NCI-H2029 treated with DMSO at 0.1 percent for 48 hours (cell line): ENCODE measurements at places on chromosomes 16 and 17.

- no peak for DNase-seq
Measured at GRCh38 chr17:55452139-55452790, 30.6 kb upstream of the MMD start.

DNA sequence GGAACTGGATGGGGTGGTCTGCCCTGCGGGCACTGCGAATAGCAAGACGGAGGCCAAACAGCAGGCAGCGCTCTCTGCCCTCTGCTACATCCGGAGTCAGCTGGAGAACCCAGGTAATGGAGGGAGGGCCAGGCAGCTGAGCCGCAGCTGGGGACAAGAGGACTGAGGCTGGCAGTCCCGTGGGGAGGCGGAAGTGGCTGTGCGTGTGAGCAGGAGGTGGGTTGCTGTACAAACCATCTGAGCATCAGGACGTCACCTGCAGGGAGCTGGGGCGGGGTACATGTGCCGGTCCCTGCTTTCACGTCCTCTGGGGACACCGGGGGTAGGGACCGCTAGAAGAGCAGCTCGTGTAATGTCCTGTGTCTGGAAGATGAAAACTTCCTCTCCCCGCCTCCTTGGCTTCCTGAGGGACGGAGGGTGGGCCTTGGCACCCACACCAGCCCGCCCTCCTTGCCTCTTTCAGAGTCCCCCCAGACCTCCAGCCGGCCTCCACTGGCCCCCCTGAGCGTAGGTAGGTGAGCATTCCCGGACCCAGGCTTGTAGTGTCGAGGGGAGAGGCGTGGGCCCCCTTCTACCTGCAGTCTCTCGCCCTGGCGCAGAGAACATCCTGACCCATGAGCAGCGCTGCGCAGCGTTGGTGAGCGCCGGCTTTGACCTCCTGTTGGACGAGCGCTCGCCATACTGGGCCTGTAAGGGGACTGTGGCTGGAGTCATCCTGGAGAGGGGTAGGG is 3.7 kb downstream of the ADAD2 start:
- DNase-seq, result no peak

- no peak for DNase-seq
Measured at GRCh38 chr16:56950881-56951771, 10.6 kb upstream of the CETP start.

- DNase-seq, result peak; percentile 22
Measured at GRCh38 chr17:70168977-70169708, at the start of gene KCNJ2. Gene KCNJ2 (plus strand): TSS chr17:70169532. CDS start chr17:70175040, 5,508 bp downstream.

DNA sequence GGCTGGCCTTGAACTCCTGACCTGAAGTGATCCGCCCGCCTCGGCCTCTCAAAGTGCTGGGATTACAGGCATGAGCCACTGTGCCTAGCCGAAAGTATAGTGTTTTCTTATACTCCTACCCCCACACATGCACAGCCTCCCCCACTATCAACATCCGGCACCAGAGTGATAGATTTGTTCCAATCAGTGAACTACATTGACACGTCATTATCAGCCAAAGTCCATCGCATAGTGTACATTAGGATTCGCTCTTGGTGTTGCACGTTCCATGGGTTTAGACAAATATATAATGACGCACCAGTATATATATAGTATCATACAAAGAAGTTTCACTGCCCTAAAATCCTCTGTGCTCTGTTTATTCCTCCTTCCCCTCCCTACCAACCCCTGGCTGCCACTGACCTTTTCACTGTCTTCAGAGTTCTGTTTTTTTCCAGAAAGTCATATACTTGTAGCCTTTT is 11.9 kb upstream of the TM4SF5 start:
- no peak for DNase-seq

- peak; percentile 5 for DNase-seq
Measured at GRCh38 chr17:9924735-9925191, 19.7 kb upstream of the RCVRN start.
